ENCODE measurements at places on chromosomes 1 and 21.

DNA sequence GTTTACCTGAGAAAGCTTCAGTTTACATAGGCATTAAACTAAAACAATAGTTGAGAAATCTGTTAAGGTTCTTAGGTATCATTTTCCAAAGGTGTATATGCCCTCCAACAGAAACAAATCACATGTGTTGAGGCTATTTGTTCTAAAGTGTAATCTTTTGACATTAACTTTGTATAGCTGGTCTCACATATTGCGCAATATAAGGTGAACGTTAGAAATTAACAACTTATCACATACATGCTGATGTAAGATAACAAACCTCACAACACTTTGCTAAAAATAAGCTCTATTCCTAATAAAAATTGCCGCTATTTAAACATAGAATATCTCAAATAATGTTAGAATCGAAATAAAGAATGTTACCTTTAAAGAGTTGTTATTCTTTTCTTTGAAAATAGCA, 340.6 kb downstream of the SRGAP2C start:
- no peak for DNase-seq

DNA sequence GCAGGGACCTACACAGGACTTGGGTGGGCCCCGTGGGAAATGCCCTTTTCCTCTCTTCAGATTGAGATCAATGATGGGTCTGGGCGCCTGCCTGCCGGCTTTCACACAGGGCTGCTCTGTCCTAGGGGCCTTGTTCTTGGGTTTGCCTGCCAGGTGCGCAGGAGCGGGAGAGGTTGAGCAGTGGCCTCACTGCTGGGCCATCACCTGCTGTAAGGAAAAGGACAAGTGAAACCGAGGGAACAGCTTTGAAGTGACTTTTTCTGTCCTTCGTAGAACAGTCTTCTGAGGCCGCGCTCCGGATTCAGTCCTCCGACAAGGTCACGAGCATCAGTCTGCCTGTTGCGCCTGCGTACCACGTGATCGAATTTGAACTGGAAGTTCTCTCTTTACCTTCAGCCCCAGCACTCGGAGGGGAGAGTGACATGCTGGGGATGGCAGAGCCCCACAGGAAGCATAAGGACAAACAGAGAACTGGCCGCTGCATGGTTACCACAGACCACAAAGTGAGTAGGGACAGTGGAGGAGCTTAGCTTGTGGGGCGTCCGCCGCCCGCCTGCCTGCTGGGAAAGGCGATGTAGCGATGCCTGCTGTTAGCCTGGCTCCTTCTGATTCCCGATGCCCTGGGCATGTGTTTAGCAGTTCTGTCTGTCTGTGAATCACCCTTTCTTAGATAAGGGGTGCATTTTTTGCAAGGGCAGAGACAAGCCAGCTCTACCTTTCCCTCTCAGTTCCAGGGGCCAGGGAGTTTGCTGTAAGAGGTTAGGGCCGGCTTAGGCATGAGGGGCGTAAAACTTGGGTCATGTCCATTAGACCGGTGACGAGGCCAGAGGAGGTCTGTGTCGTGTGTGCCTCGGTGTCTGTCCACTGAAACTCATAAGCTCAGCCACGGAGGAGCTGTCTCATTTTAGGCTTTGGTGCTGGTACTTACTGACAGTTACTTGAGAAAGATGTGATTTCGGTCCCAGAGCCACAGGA, 19.5 kb upstream of the PWP2 start:
- DNase-seq = no peak

DNA sequence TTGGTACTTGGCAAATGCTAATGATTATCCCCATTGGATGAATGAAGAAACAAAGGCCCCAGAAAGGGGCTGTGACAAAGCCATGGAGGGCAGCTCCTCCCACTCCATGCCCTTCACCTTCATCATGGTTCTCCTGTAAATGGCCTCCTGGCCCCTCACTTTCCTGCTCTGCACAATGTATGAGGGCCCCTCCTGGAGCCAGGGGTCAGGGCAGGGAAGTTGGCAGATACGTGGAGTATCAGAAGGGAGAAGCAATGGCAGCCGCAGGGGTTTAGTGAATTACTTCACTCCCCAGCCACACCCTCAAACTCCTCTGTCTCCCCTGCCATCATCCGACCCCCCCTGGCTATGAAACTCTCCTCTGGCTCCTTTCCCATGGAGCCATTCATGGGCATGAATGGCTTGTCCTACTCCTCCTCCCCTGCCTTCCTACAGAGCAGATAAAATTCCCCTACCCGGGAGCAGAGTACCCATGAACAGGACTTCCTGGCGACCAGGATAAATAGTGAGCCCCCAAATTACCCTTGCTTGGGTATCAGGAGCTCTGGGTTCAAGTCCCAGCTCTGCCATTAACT, 86.3 kb downstream of the CAMK2N1 start:
- no peak for DNase-seq

- no peak for DNase-seq
Observed at GRCh38 chr21:28212061-28212460, 780.6 kb downstream of the LTN1 start.

- DNase-seq = peak; percentile 58
Observed at GRCh38 chr1:23081376-23081775, 62.1 kb downstream of the KDM1A start.

GRCh38 chr1:225201447-225201846, 226.4 kb downstream of the LBR start:
- DNase-seq = no peak

GRCh38 chr1:170114906-170115305, 30.9 kb upstream of the NTMT2 start:
- peak; percentile 31 for DNase-seq

GRCh38 chr21:24935991-24936390, 671.3 kb downstream of the MRPL39 start:
- no peak for DNase-seq

DNA sequence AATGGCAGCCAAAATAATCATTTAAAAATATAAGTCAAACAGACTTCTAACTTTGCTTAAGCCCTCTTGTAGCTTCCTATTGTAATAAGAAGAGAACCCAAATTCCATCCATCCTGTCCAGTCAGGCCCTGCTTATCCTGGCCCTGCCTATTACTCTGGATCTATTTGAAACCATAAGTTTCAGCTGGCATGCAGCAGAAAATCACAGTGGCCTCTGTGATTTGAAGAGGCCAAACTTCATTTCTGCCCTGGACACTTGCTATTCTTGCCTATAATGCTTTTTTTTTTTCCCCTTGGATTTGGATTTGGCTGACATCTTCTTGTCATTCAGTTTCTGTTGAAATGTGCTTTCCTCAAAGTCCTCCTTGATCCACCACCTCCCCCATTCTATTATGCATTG, 642.8 kb downstream of the USP25 start:
- DNase-seq = no peak

GRCh38 chr1:231639819-231640218, 13.2 kb downstream of the DISC1 start:
- no peak for DNase-seq

GRCh38 chr1:181987334-181987895, 74.1 kb downstream of the ZNF648 start:
- no peak for DNase-seq

- no peak for DNase-seq
Observed at GRCh38 chr1:168535536-168535935, 8.3 kb downstream of the XCL2 start.

DNA sequence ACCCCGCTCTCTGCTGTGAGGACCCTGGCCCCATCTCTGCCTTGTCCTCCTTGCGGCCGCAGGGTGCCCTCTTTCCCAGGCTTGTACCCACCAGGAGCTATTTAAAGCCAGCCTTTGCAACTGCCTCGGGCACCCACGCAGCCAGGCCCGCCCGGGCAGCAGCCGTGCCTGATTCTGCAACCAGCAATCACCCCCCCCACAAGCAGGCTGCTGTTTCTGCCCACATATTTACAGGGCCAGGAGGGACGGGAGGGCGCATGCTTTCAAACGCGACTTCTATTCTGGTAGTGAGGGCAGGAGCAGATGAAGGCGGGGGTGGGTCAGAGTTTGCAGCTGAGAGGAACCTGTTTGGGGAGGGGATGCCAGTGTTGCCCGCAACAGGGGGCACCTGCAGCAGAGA, 13.6 kb downstream of the GABRD start:
- DNase-seq = no peak

GRCh38 chr1:187959062-187959461, 1130.3 kb downstream of the PLA2G4A start:
- DNase-seq = no peak

- no peak for DNase-seq
Observed at GRCh38 chr1:229864686-229865230, 202.3 kb upstream of the GALNT2 start.

DNA sequence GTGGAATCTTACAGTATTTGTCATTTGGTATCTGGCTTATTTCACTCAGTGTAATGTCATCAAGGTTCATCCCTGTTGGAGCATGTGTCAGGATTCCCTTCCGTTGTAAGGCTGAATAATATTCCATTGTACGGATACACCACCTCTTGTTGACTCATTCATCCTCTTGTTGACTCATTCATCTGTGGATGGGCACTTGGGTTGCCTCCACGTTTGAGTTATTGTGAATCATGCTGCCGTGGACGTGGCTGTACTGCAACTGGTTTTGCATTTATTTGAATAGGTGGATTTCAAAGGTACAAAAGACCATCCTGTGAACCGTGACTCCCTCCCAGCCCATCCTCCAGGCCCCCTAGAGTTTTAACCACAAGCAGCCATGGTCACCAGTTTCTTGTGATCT, 11.9 kb upstream of the TCP10L start:
- DNase-seq = no peak

GRCh38 chr1:168273575-168273974, 7.1 kb upstream of the TBX19 start:
- DNase-seq = no peak

- DNase-seq = no peak
Observed at GRCh38 chr1:60031146-60031545, 42.4 kb downstream of the C1orf87 start.

DNA sequence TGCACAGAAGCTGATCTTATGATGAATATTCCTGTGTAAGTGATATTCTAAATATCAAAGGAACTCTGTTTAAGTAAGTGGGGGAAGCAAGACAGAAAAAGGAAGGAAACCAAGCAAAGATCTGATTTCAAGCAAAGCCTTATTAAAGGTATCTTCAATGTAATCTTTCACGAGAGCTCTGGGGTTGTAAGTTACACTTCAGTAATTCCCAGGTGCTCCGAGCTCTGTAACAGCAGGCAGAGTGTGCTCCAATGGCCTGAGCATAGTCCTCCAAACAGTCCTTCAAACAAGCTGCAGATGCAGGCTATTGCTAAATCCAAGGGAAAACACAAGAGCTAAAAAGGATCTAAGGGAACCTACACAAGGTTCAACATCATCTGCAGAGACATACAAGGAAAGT, 949.7 kb upstream of the TMPRSS15 start:
- DNase-seq = peak; percentile 8

- DNase-seq = no peak
Observed at GRCh38 chr1:86085741-86086409, 70.7 kb downstream of the COL24A1 start.

DNA sequence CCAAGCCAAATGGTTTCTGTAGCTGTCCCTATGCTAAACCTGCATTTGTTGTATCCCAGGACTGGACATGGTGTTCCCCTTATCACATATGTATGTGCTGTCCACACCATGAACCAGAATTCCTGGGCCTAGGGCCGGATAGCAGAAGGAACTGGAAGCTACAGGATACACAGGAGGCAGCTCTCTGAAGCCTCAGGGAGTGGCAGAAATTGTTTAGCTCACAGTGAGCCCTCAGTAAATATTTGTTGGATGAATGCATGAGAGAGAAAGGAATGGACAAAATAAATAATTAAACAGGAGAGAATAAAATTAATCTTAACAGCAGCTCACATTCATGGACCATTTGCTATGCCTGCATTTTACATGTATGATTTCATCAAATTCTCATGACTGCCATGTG, 2.1 kb downstream of the NIPAL3 start:
- no peak for DNase-seq

GRCh38 chr1:157992833-157993146, 655 bp upstream of the KIRREL1 start:
- no peak for DNase-seq

DNA sequence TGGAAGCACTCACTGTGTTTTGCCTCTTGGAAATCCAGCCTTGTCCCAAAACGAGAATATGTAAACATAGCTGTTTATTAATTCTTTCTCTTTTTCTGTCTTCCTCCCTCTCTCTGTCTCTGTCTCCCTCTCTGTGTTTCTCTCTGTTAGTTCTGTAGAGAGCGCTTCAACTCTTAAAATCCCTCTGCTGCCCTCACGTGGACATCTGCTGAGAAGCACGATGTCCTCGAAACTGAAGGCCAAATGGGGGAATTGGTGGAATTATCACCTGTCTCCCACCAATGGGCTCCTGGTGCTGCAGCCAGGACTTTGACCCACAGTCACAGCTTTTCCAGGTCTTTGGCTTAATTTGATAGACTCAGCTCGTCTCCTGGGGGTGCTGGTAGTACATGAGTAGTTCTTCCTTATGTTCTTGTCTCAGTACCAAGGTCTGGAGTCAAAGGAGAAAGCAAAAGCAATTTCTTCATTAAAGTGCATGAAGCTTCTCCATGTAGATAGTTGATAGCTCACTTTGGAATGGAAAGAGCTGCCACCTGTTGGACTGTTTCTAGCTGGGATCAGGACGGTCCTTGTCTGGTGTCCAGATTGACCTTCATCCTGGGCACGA, 5.5 kb upstream of the GBP6 start:
- DNase-seq = peak; percentile 80

DNA sequence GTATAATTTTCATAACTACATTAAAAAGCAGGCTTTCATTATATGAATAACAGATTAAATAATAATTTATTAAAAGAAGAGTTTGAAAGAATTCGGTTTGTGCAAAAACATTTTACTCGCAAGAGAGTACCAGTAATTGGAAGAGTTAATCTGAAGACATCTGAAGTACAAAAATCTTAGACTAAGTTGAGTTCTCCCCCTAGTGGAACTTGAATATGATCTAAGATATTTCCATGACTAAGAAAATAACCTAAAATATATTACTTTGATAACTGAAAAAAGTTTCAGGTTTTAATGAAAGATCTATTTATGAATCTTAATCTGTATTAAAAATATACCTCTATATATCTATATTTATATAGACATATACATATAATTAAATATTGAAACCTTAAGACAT, 112.5 kb upstream of the GFI1 start:
- no peak for DNase-seq

DNA sequence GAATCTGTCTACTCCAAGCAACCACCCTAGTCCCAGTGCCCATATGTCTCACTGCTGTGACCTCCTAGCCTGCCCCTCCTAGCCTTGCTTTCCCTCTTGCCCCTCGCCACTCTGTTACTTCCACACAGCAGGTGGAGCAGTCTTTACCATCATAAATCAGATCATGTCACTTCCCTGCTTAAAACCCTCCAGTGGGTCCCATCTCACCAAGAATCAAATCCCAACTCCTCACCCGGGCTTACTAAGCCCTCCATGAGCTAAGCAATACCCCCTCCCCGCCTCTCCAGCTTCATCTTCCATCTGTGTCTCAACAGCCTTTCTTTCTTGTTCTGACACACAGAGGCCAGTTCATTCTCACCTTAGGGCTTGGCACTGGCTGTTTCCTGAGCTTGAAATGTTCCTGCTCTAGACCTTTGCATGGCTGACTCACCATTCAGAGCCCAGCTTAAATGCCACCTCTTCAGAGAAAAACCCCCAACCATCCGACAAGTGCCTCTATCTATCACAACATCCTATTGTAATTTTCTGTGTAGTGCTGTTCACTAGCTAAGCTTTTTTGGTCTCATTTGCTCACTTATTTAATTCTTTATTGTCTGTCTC, 22.3 kb downstream of the KNCN start:
- no peak for DNase-seq

All from iPS-NIHi11 (cell line).